ENCODE measurements at places on chromosomes 1 and 21.

DNA sequence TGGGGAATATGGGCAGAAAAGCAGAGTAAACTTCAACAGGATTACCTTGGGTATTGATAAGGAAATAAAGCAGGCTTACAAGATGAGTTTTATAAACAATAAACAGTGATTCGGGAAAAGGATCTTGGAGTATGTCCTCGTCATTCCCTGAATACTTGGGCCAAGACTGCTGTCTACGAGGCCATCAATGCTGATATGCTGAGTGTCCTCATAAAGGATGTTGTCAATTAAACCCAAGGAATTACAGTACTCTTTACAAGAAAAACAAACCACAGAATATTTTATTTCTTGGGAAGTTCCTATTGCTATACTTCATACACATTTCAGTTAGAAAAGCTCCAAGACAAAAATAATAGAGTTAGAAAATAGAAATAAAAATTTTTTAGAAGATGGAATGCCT is 34.9 kb downstream of the ATP1B1 start:
- DNase-seq = no peak

DNA sequence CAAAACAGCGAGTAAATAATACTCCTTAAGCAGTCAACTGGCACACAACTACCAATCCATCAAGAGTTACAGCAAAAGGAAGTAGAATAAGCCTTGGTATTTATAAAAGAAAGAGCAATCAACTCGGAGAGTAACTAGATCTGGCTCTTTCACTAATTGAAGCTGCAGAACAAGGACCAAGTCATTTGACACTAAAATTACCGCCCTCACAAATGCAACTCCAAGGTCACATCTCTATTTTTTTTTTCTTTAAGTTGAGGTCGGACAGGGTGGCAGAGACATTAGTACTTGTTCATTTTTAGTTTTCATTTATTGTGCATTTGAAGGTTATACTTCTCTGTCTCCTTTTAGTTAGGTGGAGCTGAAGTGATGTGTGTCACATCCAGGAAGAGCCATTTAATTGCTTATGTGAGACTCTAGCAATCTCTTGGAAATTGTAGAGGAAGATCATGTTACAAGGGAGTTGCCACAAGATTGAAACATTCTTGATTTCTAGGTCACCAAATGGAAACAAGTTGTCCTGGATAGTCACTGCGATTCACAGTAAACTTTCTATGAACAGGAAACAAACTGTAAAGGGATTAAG is 138.1 kb upstream of the ADAMTS5 start:
- DNase-seq = no peak

DNA sequence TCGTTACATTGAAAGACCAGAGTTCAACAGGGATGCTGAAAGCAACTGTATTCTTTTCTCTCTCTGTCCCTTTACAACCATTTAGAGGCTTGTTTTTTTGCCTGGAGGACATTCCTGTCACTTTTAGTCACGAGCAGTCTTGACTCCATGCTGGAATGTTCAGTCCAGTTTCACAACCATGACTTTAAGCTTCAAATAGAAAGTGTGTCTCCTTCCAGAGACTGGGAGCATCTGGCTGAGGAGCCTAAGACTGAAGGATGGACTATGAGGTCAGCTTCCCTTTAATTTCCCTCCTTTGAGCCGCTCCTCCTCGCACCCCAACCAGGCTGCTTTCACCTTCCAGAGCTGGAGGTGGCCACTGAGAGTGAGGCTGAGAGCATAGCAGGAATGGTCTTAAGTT is 10.5 kb upstream of the RYR2 start:
- DNase-seq = no peak

DNA sequence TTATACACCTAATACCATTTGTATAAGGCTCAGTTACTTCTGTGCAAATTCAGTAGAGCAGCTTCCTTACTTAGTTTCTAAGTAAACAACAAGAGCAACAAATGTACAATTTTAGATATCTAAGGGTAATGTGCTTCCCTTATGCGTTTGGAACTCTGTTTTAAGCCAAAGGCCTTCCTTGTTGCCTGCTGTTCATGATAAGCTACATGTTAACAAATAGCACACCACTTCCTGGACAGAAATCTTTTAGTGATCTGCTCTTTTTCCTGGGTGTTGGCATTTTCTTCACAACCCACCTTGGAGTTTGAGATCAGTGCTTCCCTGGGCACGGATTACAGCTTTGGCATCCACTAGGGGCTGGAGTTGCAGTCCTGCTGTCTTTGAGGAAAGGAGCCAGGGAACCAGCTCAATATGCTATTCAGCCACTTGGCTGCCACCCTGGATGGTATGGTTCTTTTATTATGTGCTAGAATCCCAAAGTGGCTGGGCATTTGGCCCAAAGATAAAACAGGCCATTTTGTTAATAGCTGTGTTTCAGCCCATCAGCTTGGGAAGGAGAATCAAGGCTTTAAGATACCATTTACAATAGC is 55.6 kb upstream of the ADAR start:
- DNase-seq = no peak

DNA sequence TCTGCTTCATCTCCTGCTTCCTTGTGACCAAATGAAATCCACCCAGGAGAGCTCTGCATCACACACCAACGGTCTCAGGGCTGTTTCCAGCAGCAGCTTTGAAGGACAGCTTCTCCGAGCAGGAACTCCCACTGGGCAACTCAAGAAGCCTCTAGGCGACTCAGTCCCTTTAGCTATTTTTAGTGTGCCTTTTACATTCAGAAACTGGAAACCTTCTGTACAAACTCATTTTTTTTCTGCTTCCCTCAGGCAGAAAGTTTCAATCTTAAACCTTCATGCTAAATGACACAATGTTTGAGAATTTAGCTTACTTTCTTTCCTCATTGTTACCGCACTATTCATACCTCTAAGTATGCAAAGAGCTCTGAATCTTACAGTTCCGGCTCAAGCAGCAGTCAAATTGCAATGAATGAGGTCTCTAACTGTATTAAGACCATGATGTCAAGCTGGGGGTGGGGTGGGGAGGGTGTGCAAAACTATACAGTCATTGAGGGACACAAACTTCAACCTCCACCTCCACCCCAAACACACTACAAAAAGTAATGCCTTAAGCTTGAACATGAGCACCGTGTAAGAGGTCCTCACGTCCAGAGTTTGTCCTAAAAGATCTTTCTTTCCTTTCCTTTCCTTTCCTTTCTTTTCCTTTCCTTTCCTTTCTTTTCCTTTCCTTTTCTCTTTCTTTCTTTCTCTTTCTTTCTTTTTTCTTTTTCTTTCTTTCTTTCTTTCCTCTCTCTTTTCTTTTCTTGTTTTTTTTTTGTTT is 16.4 kb upstream of the TARBP1 start:
- DNase-seq = no peak

GRCh38 chr1:220914283-220915116 is 35.3 kb downstream of the HLX start:
- no peak for DNase-seq

- DNase-seq = no peak
These were observed 590.4 kb upstream of the PLXNA2 start for GRCh38 chr1:208834381-208835096.

GRCh38 chr21:38346286-38346685 is 89.5 kb downstream of the KCNJ15 start:
- DNase-seq = no peak
